IPS-NIHi11 (cell line): ENCODE measurements at places on chromosomes 12 and 14.

DNA sequence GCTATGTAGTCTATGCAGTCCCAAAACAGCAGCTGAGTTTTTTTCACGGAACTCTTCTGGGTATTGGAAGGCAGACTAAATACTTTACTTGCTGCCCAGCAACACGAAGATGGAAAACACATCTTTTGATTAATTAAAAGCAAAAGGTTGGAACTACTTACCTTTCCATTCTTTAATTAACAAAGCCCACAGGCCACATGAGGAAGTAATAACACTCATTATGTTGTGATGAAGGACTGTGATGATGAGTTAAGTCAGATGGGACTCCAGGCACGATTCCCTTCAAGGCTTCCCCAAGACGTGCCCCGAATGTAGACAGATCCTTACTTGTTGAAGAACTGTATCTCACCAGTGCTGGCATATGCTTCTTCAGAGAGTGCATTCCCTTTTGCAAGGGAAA, 129.0 kb downstream of the WIF1 start:
- DNase-seq = no peak

DNA sequence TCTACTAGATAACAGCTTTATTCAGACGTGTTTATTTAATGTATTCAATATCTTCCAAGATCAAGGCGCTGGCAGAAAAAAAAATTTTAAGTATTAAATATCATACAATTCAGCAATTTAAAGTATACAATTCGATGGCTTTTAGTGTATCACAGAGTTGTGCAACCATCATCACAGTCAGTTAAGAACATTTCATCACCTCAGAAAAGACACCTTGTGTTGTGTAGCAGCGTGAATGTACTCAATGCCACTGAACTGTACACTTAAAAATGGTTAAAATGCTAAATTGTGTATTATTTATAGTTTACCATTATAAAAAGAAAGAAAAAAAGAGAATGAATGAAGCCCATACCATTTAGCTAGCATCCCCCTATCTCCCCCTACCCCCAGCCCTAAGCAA, 96.4 kb downstream of the RIN3 start:
- no peak for DNase-seq

DNA sequence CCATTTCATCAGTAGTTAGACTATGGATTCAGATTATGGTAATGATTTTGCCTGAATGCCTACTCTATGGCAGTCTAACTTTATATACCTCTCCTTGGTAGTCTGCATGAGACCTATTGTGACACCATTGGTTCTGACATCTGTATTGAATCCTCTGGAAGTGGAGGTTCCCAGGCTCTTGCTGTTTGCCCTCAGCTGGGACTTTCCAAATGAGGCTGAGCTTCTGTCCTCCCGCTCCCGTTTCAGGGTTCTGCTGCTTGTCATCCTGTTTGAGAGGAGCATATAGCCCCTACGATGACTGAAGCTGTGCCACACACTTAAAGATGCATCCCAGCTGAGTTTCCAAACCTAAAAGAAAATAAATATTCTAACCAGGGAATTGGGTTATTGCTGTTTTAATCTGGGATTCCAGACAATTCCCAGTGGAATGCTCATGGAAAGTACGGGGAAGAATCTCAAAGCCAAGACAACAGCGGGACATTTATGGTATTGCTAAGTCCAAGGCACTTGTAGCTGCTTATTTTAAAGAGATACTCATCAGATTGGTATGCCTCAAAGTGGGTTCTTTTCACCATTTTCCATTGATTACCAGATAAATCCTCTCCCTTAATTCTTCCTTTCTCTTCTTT, 105.9 kb downstream of the ETV6 start:
- DNase-seq = no peak

GRCh38 chr14:87542288-87542687, 450.7 kb downstream of the GALC start:
- no peak for DNase-seq
